Hepatocyte (in vitro differentiated cells): ENCODE measurements at places on chromosomes 1 and 21. TPM values are rescaled to one million over a fixed set of nuclear protein-coding genes. Genes with fewer than 3 reads are reported as not detected.

RBM11 gene
- 1.4 and 6.1 TPM in 2 replicates for total RNA-seq

CNST gene
- total RNA-seq = 16.2 and 16.4 TPM in 2 replicates

PADI2 gene
- total RNA-seq = 11.3 and 11.7 TPM in 2 replicates

COL18A1 gene
- 67.3 and 97.1 TPM in 2 replicates for total RNA-seq

AKNAD1 gene
- total RNA-seq = 0.20 and 0.80 TPM in 2 replicates

AMY1C gene
- total RNA-seq = not detected in 2 replicates

KIAA0040 gene
- 8.1 and 8.3 TPM in 2 replicates for total RNA-seq

HSD11B1 gene
- 1.7 and 2.1 TPM in 2 replicates for total RNA-seq

GBP5 gene
- total RNA-seq = not detected in 2 replicates

UBE2Q1 gene
- 46.9 and 50.3 TPM in 2 replicates for total RNA-seq

C21orf91 gene
- 11.1 and 13.6 TPM in 2 replicates for total RNA-seq

SLC1A7 gene
- not detected in 2 replicates for total RNA-seq

CR1 gene
- total RNA-seq = 0.04 and 0.20 TPM in 2 replicates

C8A gene
- total RNA-seq = 5.8 and 8.2 TPM in 2 replicates

ACOT11 gene
- 6.7 and 13.8 TPM in 2 replicates for total RNA-seq

C1orf226 gene
- 2.7 and 6.6 TPM in 2 replicates for total RNA-seq

CASP9 gene
- 17.1 and 21.2 TPM in 2 replicates for total RNA-seq
